Memory B cell (primary cell): ENCODE measurements at places on chromosomes 11 and 22.

DNA sequence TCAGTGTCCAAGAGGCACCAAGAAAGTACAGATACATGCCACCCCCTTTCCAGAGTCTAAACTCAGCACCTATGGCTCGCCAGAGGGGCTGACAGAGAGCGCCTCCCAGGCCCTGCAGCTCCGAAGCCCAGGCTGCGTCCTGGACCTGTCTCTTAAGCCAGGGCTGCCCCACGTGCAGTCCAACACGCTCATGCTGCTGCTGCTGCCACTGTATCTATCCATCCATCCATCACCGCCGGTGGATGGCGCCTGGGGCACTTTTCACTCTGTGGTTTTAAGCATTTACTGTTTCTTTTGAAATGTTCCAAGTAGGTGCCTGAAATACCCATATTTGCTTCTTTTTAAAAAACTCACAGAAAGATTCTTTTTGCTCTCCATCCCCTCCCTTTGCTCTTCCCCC, 41.8 kb downstream of the MACROD1 start:
- no peak overlapping the region for H3K4me3 ChIP-seq
- H3K36me3 ChIP-seq, result no peaks in the 10 kb centered on the region
- no peaks in the 10 kb centered on the region for H3K4me1 ChIP-seq
- H3K27ac ChIP-seq, result no peak overlapping the region
- peaks cover 2% of the 10 kb centered on the region for H3K27me3 ChIP-seq
- DNase-seq, result no peak

- H3K27me3 ChIP-seq, result no peaks in the 10 kb centered on the region
- peak overlapping the region; percentile 95 for H3K27ac ChIP-seq
- DNase-seq, result no peak
- H3K36me3 ChIP-seq, result no peaks in the 10 kb centered on the region
These were observed 922 bp upstream of the CSNK1E start for GRCh38 chr22:38317995-38318715.

GRCh38 chr11:93545566-93545965, 2.4 kb upstream of the SMCO4 start:
- H3K27ac ChIP-seq, result no peak overlapping the region
- H3K4me1 ChIP-seq, result peaks cover 15% of the 10 kb centered on the region
- H3K4me3 ChIP-seq, result no peak overlapping the region
- no peak for DNase-seq
- no peaks in the 10 kb centered on the region for H3K27me3 ChIP-seq

- H3K27ac ChIP-seq, result no peak overlapping the region
- H3K4me1 ChIP-seq, result no peaks in the 10 kb centered on the region
- H3K27me3 ChIP-seq, result peaks cover 17% of the 10 kb centered on the region
- DNase-seq, result no peak
- no peaks in the 10 kb centered on the region for H3K36me3 ChIP-seq
These were observed 21.6 kb downstream of the LRRC55 start for GRCh38 chr11:57203359-57203758.

GRCh38 chr11:46382646-46383403, 1.4 kb downstream of the MDK start:
- H3K4me3 ChIP-seq, result no peak overlapping the region
- H3K36me3 ChIP-seq, result peaks cover 5% of the 10 kb centered on the region
- peaks cover 7% of the 10 kb centered on the region for H3K4me1 ChIP-seq
- no peak for DNase-seq
- H3K27me3 ChIP-seq, result peaks cover 29% of the 10 kb centered on the region

DNA sequence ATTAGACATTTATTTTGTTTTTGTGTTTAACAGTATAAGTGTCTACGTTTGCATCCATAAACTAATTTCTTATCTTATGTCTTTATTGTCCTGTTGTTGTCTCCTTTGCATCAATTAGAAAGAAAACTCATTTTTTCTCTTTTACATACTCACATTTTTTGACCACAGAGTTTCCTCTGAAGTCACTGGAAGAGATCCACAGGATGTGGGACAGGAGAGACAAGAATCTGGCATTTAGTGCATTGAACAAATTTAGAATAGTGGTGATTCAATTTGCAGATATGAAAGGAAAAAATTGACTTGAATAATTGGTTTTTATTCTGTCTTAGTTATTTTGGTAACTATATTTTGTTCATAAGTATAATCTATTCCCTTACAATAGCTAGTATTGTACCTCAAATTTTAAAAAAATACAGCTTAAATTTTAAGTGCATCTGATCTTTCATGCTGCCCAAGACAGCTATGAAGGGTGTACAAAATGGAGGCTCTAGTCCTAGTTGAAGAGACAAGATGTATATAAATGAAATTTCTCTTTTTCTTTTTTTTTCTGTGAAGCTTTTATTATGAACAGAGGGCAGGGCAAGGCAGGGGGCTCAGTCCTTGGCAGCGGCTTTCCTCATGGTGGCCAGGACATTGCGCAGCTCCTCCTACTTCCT, 24.4 kb downstream of the HORMAD2 start:
- no peaks in the 10 kb centered on the region for H3K36me3 ChIP-seq
- peaks cover 5% of the 10 kb centered on the region for H3K27me3 ChIP-seq
- no peak overlapping the region for H3K4me3 ChIP-seq
- H3K4me1 ChIP-seq, result peaks cover 7% of the 10 kb centered on the region
